GM12891 (cell line): ENCODE measurements at places on chromosomes 16 and 17.
A peak's percentile ranks its signal among the peaks of the same experiment; 100 is the strongest.

- no peak for DNase-seq
These were observed 19.9 kb upstream of the MTMR4 start for GRCh38 chr17:58534331-58534730.

- DNase-seq = no peak
These were observed 34.8 kb downstream of the MYH13 start for GRCh38 chr17:10337976-10338375.

DNA sequence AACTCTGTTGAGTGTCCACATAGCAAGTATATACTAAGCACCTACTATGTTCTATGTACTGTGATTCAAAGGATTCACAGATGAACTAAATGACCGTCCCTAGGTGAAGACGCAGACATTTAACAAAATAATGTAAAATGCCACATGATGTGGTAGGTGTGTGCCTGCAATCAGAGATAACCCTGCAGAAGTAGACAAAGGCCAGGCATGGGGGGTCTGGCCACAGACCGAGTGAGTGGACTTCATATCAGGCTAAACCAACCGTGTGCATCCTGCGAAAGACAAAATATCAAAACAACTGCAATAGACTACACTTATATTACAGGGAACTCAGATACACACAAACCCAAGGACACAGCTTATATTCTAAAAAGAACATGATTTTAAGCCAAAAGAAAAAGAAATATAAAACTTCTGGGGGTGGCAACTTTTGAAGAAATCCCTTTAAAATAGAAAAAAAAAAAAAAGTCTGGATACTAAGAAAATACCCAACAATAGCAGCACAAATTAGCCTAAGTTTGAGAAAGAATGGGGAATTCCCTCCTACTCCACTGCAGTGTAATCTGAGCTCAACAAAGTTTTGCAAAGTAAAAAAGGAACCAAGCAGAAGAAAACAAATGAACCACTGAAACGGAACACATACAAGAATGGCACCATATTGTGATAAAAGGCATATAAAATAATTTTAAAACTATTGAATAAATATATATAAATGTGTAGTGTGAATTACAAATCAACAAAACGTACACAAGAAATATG lies 12.3 kb downstream of the HSDL1 start:
- DNase-seq = no peak

- no peak for DNase-seq
These were observed 194.2 kb downstream of the ZFHX3 start for GRCh38 chr16:72853575-72854266.

GRCh38 chr16:87684106-87684677 lies 81.6 kb downstream of the KLHDC4 start:
- DNase-seq = no peak

DNA sequence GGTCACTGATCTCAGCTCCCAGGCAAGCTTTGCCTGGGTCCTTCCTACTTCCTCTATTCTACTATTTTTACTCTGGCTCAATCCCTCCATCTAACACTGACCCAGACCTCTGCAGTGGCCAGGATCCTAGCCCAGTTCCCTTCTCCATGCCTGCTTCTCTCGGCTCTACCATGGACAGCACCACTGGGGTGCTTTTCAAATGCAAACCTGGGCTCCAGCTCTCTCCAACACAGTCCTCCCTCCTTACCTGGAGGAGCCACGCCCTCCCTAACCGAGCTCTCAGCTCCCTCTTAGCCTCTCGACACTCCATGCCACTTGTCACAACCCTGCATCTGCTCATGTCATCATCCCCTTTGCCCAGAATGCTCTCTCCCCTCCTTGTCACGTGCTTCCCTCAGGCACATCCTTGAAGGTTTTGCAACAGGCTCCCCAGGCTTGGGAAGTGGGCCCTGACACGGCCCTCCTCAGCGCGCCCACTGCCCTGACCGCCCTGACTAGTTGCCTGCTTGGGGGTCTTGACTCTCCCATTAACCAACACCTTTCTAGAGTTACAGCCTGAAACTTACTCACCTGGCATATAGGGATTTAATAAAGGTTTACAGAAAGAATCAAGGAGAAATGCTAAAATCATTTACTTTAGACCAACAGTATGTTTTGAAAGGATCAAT lies 41.6 kb downstream of the MARF1 start:
- DNase-seq = no peak

- no peak for DNase-seq
These were observed 25.5 kb upstream of the SNN start for GRCh38 chr16:11642765-11643116.

GRCh38 chr17:50931144-50931908 lies 65.2 kb upstream of the TOB1 start:
- DNase-seq = no peak

GRCh38 chr17:1707107-1707506 lies 3.1 kb downstream of the TLCD2 start:
- DNase-seq = no peak

GRCh38 chr17:7823581-7824001 lies 10.4 kb upstream of the KDM6B start:
- no peak for DNase-seq

DNA sequence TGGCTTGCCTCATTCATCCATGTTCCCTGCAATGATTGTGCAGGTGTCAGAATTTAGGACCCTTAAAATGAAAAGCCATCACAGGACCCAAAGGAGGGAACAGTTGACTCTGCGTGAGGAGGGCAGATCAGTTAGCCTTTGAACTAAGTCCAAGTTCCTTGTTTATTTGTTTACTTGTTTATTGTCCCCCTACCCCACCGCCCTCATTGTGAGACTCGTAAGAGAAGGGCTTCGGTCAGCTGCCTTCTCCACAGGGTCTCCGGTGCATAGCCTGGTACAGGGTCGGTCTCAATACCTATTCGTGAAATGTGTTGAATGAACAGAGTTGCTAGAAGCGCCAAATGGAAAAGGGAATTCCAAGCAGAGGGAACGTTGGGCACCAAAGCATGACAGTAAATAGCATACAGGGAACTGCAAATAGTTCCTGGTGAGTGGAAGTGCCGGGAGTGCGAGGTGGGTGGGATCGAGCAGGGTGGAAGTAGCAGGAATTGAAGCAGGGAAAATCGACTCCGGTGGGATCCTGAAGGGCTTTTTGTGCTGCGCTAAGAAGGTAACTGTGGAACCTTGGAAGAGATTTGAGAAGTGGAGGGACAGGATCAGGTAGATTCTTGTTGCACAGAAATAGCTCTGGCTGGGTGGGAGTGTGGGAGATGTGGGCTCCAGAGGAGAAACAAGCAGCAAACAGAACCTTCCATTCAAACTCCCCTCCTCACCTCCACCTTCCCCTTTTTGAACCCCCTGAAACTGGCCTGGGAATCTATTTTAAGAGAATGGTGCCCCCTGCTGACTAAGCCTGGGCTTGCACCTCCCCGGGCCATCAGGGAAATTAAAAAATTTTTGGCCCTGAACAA lies 12.7 kb downstream of the SLC35B1 start:
- peak; percentile 50 for DNase-seq

DNA sequence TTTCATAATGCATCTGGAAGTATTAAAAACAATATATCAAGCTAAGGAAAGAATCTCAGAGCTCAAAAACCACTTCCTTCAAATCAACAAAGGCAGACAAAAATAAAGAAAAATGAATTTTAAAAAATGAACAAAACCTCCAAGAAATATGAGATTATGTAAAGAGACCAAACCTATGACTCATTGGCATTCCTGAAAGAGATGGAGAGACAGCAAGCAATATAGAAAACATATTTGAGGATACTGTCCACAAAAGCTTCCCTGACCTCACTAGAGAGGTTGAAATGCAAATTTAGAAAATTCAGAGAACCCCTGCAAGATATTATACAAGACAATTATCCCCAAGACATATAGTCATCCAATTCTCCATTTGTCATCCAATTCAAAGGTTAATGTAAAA lies 311.3 kb upstream of the SOX9 start:
- no peak for DNase-seq

DNA sequence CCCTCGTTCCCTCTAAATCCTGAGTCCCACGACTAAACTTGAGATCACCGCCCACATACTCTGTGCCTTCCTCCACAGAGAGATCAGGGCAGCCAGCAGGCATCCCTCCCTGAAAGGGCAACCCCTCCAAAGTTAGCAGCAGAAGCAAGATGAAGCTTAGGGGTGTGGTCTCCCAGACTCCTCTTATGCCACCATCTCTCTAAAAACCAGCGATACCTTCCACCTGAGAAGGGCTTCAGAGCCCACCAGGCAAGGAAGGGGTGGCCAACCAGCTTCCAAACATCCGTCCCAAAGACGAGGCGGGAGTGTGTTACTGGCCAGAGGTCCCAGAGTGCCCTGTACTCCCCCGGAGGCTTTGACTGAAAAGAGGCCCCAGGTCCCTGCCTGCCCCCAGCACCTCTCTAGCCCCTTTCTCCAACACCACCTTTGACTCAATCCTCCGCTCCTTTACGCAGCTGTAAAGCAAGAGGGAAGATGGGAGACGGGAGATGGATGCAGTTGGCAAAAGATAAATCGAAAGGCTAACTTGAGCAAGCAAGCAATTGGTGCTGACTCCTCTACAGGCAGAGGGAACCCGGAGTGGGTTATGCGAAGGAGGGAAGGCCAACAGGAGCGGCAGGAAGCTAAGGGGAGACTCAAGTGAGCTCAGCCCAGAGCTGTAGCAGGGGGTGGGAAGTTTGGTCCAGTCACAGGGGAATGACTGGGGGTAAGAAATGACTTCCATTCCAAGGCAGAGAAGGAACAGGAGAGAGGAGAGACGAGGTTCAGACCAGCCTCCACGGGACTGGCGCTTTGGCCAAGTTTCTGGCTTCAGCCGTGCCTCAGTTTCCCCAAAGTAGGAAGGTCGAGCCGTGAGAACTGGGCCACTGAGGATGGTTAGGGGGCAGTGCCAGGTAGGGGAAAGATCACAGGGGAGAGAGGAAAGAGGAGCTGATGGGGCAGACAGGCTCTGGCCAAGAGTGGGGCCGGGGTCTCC lies 1.0 kb downstream of the ST3GAL2 start:
- no peak for DNase-seq

- DNase-seq = no peak
These were observed 6.3 kb downstream of the SLC5A2 start for GRCh38 chr16:31489298-31489564.

GRCh38 chr16:84821728-84822689 lies 2.2 kb downstream of the CRISPLD2 start:
- DNase-seq = no peak

GRCh38 chr17:8475227-8475626 lies 39.5 kb downstream of the NDEL1 start:
- DNase-seq = no peak

DNA sequence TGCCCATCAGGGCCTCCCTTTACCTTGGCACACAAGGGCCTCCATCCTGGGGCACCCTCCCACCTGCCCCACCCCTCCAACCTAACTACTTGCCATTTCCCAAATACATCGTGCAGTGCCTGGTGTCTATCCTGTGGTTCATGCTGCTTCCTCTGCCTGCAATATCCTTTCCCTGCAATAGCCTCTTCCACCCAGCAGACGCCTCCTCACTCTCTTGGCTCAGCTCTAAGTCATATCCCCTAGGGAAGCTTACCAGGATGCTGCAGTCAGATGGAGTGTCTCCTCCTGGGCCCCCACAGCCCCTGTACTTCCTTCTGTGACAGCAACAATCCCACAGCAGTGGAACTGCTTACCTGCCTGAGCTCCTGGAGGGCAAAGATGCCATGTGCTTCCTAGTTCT lies 36.7 kb downstream of the CCDC182 start:
- DNase-seq = no peak

DNA sequence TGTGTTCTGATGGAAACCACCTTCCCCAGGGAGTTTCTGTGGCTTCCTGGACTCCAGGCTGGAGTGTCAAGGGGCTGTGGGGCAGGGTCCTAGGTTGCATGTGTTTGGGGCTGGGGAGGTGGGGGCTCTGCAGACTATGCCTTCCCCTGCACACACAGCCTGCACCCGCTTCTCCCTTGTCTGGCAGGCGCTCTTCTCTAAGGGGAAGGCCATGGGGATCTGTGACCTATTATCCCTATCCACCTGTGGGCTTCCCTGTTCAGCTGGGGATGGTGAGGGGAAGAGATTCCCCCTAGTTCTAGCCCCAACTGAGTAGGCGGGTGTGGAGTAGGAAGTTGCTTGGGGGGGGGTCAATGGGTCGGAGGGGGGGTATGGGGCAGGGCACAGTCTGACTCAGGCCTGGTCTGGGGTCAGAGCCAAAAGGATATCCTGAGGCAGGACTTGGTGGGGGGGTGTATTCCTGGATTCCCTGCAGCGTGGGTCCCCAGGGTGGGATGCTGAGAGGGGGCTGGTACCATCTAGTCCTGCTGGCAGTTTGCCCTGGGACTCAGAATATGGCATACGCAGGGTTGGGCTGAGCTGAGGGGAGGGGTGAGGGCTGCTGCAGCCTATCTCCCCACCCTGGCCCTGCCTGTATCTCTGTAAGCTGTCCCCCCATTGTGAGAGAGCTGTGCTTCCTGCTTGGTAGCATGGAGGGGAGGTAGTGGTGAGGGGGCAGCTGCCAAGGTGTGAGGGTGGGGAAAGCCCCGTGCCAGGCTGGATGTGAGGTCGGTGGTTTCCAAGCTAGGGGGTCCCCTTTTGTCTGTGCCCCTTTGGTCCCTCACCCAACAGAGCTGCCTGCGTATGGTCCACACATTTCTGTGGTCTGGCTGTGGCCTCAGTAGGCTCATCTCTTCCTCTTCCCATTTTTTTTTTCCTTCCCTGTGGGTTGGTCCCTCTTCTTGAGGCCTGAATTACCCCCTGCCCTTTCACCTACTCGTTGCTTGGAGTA lies 14.7 kb downstream of the RARA start:
- DNase-seq = no peak

DNA sequence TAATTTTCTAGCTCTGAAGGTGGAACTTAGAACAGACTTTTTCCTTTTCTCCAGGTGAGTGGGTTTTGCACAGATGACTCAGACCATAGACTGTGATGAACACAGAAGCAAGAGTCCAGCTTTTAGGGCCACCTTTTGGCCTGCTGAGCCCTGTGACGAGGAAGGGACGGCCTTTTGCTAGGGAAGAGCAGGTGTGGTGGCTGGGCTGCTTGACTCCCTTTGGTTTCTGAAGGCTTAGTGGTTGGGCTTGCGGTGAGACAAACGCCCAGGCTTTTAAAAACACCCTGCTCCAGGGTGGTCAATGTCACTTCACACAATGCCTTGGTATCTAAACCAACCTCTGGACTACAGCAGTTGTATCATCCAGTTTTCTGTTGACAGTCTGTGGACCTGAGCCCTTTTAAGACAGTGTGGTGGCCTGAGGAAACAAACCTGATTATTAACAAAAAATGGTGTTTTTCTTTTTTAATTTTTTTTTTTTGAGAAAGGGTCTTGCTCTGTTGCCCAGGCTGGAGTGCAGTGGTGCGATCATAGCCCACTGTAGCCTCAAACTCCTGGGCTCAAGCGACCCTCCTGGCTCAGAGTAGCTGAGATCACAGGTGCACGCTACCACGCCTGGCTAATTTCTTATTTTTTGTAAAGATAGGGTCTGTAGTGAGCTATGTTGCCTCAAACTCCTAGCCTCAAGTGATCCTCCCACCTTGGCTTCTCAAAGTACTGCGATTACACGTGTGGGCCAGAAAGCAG lies 134.0 kb downstream of the SNX29 start:
- no peak for DNase-seq

DNA sequence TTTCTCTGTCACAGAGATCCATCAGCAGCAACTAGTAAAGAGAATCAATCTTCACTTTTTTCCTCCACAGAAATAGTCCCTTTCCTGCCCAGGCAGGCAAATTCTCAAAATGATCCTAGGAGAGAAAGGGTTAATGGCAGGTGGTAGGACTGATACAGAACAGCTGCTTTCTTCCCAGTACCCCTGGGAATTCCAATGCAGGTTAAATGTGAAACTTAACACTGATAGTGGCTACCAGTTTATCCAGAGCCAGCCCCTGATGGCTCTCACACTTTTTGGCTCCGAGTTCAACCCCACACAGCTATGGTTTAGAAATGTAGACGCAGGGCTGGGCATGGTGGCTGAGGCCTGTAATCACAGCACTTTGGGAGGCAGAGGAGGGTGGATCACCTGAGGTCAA lies 22.2 kb downstream of the MARVELD3 start:
- no peak for DNase-seq
